ENCODE measurements at places on chromosomes 7 and 10. TPM values are rescaled to one million over a fixed set of nuclear protein-coding genes. Genes with fewer than 3 reads are reported as not detected.

- DNase-seq = no peak
These were observed 2.2 kb downstream of the BHLHA15 start for GRCh38 chr7:98213296-98213887.

- DNase-seq = no peak
These were observed 54.5 kb downstream of the PAX2 start for GRCh38 chr10:100799881-100800280.

GRCh38 chr7:150406567-150407421 lies 27.7 kb downstream of the ZNF775 start:
- no peak for DNase-seq

GRCh38 chr10:32958085-32959005 lies at the start of gene ITGB1:
ITGB1 (minus strand) TSS chr10:32958230; CDS start chr10:32935558, 22,672 bp downstream.
- DNase-seq = peak; percentile 94

DNA sequence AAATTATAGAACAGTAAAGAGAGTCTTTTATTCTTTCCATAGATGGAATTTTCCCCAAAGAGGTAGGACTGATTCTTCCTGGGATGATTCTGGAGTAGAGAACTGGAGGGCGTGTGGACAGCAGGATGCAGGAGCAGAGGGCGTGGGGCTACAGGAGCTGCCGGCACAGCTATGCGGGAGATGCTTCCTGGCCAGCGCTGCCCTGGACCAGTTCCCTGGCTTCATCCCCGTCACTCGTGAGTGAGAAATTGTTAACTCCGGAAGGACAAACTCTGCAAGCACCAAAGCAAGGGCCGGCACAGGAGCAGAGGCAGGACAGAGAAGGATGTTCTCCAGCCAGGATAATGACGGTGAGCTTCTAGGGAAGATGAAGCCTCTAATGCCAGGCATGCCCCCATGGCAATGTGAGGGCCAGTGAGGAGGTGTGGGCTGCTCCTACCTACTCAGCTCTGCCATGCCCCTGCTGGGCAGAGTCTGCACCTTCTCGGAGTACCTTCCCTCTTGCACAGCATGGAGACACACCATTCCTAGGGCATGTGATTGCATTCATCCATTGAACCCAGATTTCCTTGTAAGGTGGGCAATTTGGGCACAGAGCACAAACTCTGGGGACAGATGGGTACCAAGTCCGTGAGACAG lies 760.9 kb upstream of the IGFBP3 start:
- no peak for DNase-seq

GRCh38 chr7:36949711-36950600 lies 225.7 kb upstream of the AOAH start:
- no peak for DNase-seq

DNA sequence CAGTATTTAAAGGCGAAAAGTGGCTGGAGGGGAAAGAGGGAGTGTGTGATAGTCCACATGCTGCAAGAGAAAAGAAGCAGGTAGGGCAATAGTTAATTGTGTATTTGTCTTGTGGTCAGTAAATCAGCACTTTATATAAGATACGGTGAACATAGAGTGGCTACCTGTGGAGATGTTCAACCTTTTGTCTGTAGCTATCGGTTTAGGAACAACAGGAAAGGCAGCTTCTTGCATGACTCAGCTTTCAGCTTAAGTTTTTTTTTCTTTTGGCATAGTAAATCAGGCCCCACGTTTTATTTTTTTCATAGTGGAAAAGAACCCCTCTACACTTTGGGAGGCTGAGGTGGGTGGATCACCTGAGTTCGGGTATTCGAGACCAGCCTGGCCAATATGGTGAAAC lies 14.2 kb upstream of the MTPN start:
- DNase-seq = no peak

TUBB8 gene
- polyA plus RNA-seq = not detected

GRCh38 chr7:65966146-65966545 lies 15.9 kb downstream of the GUSB start:
- DNase-seq = no peak

GRCh38 chr10:33421789-33422462 lies 87.5 kb upstream of the NRP1 start:
- DNase-seq = peak; percentile 41

NKX6-2 gene
- not detected for polyA plus RNA-seq

GRCh38 chr10:102264371-102264770 lies 19.0 kb downstream of the GBF1 start:
- no peak for DNase-seq

DNA sequence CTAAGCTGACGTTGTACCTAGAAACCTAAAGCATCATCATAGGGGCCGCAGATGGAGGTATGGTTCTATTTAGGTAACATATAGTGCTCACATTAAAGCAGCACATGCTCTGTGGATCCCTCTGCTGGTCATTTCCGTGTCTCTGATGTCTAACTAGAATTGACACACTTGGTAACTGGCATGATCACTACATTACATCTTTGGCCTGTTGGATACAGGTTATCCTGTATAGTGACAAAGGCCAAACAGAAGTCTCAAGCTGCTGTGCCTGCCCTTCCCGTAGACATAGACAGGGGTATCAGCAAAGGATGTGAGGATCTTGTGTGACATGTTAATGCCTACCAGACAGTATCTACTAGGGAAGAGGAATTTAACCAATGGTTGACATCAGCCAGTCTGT lies 51.2 kb downstream of the KIF5B start:
- DNase-seq = peak; percentile 48

DNA sequence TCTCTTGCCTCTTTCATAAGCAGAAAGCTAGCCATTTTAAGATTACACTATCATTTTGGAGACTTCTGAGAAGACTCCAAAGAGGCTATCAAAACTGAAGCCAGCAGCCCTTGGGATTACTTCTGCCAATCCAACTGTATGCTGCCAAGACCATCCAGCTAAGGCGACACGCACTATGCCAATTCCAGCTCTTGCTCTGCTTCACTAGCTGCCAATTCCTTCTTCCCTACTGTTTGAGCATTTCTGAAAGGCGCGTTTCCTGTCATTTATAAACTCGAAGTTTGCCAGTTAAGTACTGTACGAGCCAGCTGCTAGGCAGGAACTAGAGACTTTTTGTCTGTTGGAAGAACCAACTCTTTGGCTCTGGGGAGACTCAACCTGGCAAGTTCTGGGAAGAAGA lies 36.5 kb downstream of the MALSU1 start:
- DNase-seq = peak; percentile 9

TMEM225B gene
- 0.19 TPM for polyA plus RNA-seq

- no peak for DNase-seq
These were observed 669 bp downstream of the PI4K2A start for GRCh38 chr10:97640868-97641811.

DNA sequence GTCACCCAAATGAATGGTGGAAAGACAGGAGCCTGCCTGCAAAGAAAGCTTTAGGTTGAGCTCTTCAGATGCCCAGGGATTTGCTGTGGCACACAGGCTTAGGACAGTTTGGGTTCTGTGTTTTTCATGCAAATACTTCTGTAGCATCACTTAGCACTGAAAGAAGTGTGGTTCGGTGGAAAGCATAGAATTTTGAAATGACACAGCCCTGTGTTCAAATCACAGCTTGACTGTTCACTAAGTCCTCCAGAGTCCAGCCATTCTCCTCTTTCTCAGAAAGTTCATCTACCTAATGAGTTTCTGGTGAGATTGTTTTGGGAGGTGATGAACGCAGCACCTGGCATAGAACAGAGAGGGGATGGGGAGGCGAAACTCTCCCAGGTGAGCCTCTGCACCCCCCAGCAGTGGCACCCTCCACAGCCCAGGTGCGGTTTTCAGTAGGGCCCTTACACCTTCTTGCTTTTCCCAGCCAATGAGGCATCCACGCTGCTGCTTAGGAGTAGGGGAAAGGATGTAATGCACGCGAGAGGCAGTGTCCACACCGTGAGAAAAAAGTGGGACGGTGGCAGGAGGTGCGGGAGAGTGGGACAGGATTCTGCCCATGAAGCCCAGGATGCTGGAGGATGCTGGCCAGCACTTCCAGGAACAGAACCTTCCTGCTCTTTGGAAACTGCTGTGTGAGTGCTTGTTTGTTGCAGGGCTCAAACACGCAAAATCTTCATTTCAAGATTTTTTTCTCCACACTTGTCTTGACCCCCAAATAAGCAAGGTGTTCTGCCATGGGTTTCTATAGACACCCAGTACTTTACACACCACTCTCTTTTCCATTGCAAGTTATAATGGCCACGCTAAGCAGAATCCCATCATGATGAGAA lies 11.6 kb downstream of the EN2 start:
- no peak for DNase-seq

DNA sequence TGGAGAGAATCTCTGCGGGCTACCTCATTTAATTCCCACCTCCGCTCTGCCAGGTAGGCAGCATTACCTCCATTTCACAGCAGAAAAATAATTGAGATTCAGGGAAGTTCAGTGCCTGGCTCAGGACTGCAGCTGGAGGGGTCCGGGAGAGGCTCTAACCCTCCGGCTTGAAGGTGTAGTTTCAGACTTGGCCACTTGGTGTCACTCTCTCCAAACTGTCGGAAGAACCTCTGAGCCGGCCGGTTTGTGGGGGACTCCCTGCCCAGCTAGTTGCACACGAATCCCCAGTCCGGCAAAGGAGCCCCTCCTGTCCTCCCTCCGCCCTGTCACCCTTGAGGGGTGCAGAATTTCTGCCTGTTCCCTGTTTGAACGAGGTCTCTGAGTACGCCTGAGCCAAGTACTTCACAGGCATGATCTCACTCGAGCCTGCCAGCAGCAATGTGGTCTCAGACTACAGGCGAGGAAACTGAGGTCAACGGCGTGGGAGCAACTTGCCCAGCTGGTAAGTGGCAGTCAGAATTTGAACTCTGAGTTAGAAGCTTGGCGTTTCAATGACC lies 144.7 kb upstream of the ZNF716 start:
- no peak for DNase-seq

SPDYE9 gene
- not detected for polyA plus RNA-seq

OR2F2 gene
- not detected for polyA plus RNA-seq

- DNase-seq = no peak
These were observed 95.9 kb upstream of the HDAC9 start for GRCh38 chr7:18399436-18400235.

DNA sequence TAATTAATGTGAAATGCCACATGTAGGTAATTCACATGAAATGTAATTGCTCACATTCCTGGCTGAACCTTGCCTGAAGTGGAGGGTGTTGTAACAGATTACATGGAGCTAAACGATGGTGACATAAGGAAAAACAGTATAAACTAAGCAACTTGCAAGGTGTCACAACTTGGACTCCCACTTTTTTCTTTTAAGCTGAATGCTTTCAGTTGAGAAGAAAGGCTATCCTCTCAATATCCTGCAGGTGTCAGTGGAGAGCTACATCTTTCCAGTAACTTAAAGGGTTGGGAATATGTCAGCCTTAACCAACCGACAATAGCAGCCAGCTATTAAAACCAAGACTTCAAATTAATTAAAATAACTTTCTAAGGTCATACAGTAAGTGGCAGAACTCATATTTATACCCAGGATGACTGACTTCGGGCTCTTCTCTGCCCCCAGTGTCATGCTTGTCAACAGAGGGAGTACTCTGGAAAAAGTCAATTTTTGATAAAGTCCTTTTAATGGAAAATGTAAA lies 33.7 kb downstream of the NRBF2 start:
- peak; percentile 31 for DNase-seq

DNA sequence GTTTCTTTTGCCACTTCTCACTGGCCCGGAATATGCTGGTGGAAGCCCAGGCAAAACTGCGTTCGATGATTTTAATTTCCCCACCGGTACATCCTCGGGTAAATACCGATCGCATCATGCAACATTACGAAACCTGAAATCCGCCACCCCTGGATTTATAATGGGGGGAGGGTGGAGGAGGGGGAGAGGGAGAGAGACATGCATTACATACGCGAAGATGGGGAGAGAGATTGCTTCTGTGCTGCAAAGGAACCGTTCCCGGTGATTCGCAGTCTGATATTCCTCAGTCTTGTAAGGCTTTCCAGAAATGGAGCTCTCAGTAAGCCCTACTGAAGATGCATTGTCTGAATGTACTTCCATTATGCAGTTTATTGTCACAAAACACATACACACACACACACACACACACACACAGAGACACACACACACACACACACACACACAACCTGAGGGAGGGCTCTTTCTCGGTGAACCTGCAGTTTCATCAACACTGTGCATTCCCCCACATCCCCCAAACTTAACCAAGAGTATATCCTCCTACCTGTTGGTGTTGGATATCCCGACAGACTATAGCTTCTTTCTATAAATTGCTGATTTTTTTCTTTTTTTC lies 741 bp downstream of the GPR85 start:
- no peak for DNase-seq

OR13A1 gene
- not detected for polyA plus RNA-seq

DNA sequence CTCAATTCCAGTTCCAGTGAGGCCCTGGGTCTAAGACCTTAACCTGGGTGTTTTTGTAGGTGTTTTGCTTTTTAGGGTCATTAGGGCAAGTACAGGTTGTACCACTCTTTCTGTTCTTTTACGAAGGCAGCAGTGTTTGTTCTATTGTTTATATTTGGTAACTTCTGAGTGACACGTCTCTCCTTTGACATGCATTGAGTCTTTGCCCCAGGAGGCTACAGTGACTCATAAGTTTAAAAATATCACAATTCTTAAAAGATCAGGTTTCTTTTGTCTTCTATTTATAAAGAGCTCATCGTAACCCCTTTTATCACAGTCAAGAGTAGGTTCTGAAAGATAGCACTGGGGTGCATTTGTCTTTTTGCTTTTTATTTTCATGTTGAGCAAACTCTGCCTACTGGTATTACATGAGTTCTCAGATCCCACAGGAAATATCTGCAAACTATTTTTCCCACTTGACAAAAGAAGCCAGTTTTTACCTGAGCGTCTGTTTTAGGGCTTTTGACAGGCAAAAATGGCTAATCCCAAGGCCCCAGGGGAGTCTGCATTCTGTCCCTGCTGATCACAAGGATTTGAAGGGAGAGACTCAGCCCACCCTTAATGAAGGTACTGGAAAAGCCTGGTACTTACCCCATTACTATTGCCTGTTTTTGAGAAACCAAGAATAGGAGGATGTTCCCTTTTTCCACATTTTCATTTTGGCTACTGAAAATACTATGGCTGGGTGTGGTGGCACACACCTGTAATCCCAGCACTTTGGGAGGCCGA lies 7.9 kb downstream of the NUDT13 start:
- DNase-seq = peak; percentile 47

CAMK2B gene
- 1.3 TPM for polyA plus RNA-seq

- DNase-seq = no peak
These were observed 213.0 kb downstream of the PTPRN2 start for GRCh38 chr7:158374586-158374985.

CRYGN gene
- polyA plus RNA-seq = not detected

CHCHD2 gene
- polyA plus RNA-seq = 786 TPM

DNA sequence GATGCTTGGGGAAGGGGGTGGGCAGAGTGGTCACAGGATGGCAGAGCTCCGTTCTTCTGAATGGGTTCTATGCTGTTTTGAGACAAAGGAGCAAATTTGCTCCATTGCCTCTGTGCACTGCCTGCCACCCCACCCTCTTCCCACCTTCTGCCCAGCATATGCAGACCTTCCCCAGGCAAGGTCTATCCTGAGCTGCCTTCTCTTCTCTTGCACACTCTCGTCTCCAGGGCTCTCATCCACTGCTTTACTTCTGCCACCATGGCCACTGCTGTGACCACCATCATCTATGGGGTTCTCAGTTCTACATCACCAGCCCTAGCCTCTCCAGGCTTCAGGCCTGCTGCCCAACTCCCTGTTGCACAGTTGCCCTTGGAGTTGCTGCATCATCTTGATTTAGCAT lies 230.4 kb downstream of the TMEM178B start:
- DNase-seq = no peak

All from foreskin keratinocyte (primary cell).